Uterus (tissue), 4 donors: ENCODE measurements at places on chromosomes 16 and 17.

DNA sequence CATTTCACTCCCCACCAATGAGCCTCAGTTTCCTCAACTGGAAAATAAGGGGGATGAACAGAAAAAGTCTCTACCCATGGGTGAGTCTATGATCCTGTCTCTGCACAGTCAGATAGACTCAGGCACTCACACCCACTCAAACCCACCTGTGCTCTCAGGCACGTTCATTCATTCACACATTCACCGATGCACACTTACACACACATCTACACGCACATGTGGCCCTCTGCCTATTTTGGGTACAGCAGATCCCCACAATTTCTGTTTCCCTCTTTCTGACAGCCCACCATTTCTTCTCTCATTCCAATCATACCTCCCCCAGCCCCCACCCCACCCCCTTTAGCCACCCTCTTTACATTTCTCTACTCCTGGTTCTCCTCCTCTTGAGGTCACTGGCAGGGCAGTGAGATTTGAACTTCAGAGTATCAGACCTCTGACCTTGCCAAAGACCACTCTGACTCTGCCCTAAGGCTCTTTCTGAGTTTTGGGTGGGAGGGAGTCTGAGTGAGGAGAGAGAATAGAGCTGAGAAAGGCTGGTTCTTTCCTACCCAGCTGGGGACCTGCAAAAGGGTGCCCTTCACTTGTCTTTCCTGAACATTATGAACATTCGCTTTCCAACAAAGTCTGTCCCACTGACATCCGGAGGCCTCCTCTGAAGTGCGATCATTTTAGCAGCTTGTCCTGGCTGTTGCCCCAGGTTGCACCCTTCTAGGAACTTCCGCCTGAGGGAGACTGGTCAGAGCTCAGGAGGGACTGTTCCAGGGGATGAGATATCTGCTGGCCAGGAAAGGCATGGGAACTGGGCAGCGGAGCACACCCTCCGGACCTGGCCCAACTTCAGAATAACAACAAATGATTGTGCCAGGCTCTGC lies 10.1 kb upstream of the COL1A1 start:
- DNase-seq: peak; percentile 42

DNA sequence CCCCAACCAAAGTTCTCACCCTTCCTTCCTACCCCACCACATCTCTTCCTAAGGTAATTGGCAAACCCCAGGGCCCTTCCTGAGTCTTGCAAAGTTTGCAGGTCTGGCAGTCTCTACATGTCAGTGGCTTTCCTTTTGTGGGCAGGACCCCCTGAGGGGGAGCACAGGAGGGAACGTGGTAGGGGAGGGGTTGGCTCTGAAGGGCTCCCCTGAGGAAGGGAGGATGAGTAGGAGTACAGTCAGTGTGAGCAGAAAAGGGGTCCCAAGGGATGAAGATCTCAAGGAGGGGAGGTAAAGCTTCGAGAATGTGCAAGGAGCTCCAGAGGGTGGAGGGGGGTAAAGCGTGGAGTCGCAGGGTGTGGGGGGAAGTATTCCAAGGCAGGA lies 206.9 kb downstream of the RAB11FIP4 start:
- no peak for DNase-seq

GRCh38 chr17:43403846-43404245 lies 5.1 kb downstream of the ARL4D start:
- no peak for DNase-seq

GRCh38 chr17:12341328-12341727 lies 320.7 kb downstream of the MAP2K4 start:
- DNase-seq: no peak

DNA sequence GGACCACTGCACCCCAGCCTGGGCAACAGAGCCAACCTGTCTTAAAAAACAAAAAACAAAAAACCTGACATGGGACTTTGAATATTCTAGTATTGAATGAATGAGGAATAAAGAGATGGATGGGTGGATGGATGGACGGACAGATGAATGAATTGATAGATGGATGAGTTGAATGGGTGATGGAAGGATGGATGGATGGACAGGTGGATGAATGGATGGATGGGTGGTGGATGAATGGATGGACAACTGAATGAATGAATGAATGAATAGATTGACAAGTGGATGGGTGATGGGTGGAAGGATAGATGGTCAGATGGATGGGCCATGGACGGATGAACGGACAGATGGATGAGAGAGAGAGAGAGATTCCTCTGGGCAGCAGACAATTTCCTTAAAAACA lies 22.8 kb upstream of the CEP20 start:
- no peak for DNase-seq

DNA sequence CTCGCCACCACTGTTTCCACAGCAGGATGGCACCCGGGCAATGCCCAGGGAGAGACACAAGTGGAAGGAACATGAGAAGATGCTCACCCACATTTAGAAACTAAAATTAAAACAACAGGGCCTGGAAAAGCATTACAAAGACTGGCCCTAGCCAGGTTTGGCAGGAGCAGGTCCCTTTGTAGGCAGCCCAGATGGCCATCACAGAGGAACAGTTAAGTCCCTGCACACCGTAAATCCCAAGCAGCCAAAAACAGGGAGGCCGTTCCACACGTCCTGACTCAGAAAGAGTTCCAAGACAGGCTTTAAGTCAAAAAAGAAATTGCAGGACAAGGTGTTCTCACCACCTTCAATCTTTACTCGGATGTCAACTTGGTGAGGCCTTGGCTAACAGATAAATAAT lies 127.1 kb downstream of the DYNLRB2 start:
- DNase-seq: no peak

DNA sequence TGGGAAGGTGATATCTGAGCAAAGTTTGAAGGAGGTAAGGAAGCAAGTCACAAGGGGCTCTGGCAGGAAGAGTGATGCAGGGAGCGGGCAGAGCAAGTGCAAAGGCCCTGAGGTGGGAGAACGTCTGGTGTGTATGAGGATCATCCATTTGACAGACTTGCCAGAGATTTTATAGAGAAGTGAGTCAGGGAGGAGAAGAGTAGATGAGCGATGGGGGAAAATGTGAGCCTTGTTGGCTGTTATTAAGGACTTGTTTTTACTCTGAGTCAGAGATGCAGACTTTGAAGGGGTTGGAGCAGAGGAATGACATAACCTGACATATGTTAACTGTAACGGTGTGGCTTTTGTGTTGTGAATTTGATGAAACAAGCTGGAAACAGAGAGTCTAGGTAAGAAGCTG lies 3.5 kb upstream of the CLEC10A start:
- no peak for DNase-seq

GRCh38 chr16:8853611-8854010 lies 15.2 kb downstream of the CARHSP1 start:
- no peak for DNase-seq

GRCh38 chr17:45334701-45335677 lies 18.2 kb upstream of the MAP3K14 start:
- DNase-seq: no peak

- DNase-seq: no peak
Observed at GRCh38 chr17:31830971-31831858, 27.8 kb downstream of the COPRS start.

DNA sequence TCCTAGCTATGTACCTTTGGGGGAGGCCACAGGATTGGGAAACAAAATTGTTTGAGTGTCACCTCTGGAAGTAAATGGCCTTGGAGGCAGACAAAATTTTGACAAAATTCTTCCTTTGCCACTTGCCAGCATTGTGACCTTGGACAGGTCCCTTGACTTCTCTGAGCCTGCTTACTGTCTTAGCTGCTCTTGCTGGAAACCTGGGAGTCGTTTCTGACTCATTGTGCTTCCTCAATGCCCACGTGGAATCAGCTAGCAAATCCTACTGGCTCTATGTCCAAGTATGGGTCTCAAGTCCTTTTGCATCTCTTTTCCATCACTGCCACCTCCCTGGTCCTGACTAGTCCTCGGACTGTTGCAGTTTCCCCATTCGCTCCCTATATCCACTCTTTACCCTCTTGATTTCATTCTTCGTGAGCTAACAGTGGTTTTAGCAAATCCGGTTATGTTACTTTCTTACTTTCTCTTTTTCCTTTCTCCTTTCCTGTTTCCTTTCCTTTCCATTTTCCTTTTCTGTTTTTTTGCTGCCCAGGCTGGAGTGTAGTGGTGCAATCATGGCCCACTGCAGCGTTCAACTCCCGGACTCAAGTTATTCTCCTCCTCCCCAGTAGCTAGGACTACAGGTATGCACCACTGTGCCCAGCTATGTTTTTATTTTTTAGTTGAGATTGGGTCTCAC lies 68.1 kb upstream of the LGALS9 start:
- no peak for DNase-seq

DNA sequence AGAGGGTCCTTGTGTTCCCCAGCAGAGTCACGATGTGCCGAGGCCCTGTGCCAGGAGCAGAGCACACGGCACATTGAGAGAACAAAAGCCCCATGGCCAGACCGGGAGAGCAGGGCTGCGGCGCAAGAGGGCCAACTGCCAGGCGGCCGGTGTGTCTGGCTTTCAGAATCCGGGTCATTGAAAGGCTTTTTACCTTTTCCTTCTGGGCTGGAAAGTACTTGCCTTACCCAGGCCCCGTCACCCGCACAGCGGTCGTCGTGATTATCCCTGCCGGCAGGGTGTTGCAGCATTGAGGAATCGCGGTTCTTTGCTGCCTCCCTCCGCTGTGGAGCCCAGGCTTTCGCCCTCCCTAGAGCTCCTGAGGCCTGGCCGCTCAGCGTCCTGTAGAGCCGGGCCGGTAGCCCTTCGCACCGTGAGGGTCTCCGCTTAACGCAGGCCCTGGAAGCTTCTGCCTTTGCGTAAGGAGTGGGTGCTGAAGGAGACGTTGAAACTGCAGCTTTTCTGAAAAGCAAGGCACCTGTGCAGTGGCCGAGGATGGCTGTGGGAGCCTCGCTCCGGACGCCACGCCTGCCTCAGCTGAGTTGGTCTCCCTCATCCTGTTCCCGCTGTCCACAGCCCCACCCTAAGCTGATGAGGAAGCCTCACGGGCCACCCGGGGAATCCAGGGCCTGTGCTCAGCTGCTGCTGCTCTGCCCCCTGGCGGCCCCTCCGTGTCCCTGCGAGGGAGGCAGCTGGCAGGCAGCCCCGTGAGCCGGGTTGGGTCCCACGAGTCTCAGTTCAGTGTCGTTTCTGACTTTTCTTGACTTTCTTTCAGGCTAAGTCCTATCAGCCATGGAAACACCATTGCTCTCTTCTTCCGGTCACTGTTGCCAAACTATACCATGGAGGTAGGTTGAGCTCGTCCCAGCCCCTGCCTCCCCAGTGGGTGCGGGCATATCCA lies 8.6 kb upstream of the MC1R start:
- peak; percentile 65 for DNase-seq
